ENCODE measurements at places on chromosomes 12 and 14. TPM values are rescaled to one million over a fixed set of nuclear protein-coding genes. Genes with fewer than 3 reads are reported as not detected.

DNA sequence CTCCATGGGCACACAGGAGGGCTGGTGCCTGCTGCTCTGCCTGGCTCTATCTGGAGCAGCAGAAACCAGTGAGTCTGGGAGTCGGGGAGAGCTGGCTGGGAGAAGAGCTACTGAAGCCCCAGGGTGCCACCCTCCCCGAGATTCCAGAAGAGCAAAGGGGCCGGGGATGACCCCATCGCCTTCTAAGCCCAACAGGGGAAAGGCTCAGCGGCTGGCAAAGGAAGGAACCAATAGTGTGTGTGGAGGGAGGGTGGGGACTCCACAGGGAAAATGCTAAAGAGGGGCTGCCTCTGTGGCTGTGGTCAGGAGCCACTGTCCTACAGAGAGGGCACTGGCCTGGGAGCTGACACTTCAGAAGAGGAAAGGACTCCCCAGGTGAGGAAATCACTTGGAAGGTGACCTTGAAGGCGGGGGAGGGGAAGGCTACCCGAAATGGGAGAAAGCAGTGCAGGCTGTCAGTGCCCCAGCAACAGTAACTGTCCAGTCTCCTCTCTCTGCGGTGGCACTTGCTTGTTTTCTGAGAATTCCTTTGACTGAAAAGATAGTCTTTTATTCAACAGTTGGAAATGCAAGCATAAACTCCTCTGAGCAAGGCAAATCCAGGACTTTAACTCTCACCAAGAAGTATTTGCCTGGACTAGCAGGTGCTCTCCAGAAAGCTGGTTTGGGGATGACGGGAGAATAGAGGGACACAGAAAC is 552 bp downstream of the TAPBPL start:
- H3K4me1 ChIP-seq: peaks cover 11% of the 10 kb centered on the region
- peaks cover 6% of the 10 kb centered on the region for H3K36me3 ChIP-seq
- H3K27me3 ChIP-seq: no peaks in the 10 kb centered on the region

DNA sequence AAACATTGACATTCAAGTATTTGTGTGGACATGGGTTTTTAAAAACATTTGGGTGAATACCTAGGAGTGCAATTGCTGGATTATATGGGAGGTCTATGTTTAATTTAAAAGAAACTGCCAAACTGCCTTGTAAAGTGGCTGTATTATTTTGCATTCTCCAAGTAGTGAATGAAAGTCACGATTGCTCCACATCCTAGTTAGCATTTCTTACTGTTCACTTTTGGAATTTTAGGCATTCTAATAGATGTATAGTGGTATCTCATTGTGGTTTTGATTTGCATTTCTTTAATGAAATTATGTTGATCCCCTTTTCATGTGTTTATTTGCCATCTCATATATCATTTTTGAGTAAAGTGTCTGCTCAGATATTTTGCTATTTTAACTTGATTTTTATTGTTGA is 159.5 kb downstream of the FOXG1 start:
- H3K36me3 ChIP-seq: no peaks in the 10 kb centered on the region
- no peak overlapping the region for H3K4me3 ChIP-seq
- no peak overlapping the region for H3K27ac ChIP-seq
- no peaks in the 10 kb centered on the region for H3K27me3 ChIP-seq

GRCh38 chr12:2541631-2542204 is 253.1 kb upstream of the FKBP4 start:
- no peak for DNase-seq
- H3K27me3 ChIP-seq: no peaks in the 10 kb centered on the region
- no peak overlapping the region for H3K4me3 ChIP-seq

DNA sequence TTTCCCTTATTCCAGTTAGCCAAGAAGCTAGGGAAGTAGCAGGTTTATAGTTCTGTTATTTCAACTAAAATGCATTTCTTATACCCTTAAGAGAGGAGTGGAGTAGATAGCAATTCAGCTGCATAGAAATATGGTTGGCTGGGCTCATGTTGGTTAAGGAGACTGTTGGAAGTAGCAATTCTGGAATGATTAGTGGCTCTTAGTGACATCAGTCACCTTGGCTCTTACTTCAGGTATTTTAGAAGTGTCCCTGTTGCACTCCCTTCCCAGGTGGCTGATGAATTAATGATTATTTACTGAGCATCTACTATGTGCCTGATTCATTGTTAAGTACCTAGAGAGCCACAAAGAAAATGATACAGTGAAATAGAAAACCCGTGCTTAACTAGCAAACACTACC is 128.1 kb downstream of the MGST1 start:
- no peaks in the 10 kb centered on the region for H3K36me3 ChIP-seq
- H3K4me1 ChIP-seq: no peaks in the 10 kb centered on the region
- no peak for DNase-seq
- no peak overlapping the region for H3K27ac ChIP-seq

- no peak overlapping the region for H3K27ac ChIP-seq
- H3K4me1 ChIP-seq: no peaks in the 10 kb centered on the region
- no peaks in the 10 kb centered on the region for H3K36me3 ChIP-seq
- H3K4me3 ChIP-seq: no peak overlapping the region
These were observed 142.3 kb downstream of the RIMBP2 start for GRCh38 chr12:130573766-130574165.

DNA sequence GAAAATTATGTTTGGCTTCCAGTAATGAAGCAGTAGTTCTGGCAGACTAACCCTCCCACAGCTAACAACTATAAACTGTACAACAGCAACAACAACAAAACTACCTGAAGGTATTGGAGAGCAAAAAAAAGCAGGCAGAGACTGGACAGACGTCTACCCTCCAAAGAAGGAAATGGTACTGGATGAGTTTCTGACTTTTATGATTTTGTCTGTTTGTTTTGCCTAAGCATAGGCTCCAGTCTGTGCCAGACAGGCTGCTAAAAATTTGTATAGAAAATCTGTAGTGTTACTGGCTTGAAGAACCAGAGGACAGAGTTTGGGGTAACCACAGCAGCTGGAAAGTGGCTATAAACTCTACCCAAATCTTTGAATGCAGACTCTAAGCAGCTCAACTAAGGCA is 131.3 kb downstream of the SLC25A47 start:
- H3K36me3 ChIP-seq: no peaks in the 10 kb centered on the region
- H3K27ac ChIP-seq: no peak overlapping the region
- H3K4me3 ChIP-seq: no peak overlapping the region
- DNase-seq: no peak
- H3K27me3 ChIP-seq: no peaks in the 10 kb centered on the region
- peaks cover 5% of the 10 kb centered on the region for H3K4me1 ChIP-seq

- H3K27ac ChIP-seq: no peak overlapping the region
- H3K27me3 ChIP-seq: no peaks in the 10 kb centered on the region
- DNase-seq: no peak
- no peaks in the 10 kb centered on the region for H3K36me3 ChIP-seq
- no peaks in the 10 kb centered on the region for H3K4me1 ChIP-seq
These were observed 671.3 kb upstream of the TBX3 start for GRCh38 chr12:115355301-115355700.

Gene KRT82
- total RNA-seq: not detected

Gene KRT78
- not detected for total RNA-seq

Gene CSRP2
- 158 TPM for total RNA-seq

Data from H9 (cell line).